ENCODE measurements at places on chromosomes 4 and X.
A peak's percentile ranks its signal among the peaks of the same experiment; 100 is the strongest.

DNA sequence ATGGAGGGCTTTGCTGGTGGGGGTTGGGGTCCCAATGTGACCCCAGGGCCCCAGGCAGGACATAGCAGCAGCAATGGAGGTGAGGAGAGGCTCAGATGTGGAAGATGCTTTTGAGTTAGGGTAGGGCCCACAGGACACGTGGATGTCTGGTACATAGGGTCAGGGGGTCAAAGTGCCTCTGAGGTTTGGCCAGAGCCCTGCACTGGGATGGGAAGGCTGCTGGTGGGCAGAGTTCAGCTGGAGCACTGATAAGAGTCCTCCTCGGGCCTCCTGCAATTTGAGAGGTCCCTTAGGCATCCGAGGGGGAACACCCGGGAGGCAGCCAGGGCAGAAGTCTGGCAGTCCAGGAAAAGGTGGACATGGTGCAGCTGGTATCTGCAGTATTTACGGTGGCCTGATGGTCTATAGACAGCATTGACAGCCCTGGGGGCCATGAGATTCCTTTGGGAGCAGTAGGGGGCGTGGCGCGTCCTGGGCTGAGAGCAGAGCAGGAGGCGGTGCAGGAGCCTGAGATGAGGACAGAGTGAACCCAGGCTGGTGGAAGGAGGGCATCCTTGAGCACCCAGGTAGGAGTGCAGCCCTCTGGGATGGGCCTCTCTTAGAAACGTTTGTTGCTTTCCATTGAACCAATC, 22.6 kb downstream of the CCNQ start:
- DNase-seq: no peak

- peak; percentile 71 for DNase-seq
These were observed 101.3 kb downstream of the PALLD start for GRCh38 chr4:168598191-168598590.

DNA sequence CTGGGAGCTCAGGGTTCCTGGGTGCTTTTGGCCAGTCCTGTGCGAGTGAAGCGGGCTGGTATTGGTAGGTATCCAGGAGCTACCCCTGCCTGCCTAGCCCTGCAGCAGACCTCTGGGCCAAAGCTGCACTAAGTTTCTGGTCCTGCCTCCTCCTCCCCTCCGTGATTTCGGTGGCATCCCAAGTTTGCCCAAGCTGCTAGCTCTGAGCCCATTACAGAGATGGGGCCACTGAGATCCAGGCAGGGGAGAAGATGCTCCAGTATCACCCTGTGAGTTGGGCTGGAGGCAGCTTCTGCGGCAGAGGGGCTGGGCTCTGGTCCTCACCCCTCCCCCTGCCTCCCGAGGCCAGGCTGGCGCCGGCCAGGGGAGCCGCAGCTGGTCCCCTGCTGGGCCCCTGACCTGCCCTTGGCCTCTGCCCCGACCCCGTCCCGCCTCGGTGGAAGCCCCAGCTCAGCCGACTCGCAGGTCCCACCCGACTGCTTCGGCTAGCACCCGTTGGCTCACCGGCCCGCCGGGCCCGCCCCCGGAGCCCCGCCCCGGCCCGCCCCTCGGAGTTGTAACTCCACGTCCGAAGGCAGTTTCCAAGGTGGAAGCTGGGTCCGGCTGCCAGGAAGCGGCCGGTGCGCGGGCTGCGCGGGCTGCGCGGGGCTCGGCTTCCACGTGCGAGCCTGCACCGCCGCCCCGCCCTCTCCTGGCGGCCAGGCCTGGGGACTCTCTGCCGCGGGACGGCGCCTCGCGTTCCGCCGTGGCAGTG, at the start of gene DUSP9:
Gene DUSP9, plus strand, starts transcription at position 584 of the 754 bp plus-strand sequence. CDS start 751 bp downstream, outside the sequence.
- peak; percentile 29 for DNase-seq

DNA sequence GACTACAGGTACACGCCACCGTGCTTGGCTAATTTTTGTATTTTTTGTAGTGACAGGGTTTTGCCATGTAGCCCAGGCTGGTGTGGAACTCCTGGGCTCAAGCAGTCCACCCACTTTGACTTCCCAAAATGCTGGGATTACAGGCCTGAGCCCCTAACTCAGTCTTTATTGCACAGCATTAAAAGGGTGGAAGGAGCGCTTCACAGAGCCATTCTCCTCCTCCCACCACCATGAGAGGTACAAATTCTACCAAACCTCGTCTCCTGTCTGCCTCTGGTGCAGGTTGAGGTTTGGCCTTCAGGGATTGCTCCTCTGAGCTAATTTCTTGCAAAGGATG, 52.3 kb downstream of the TLR10 start:
- DNase-seq: no peak

GRCh38 chrX:3521396-3521795, 174.9 kb upstream of the MXRA5 start:
- DNase-seq: no peak

GRCh38 chr4:62601737-62602136, 1401.6 kb downstream of the ADGRL3 start:
- no peak for DNase-seq

DNA sequence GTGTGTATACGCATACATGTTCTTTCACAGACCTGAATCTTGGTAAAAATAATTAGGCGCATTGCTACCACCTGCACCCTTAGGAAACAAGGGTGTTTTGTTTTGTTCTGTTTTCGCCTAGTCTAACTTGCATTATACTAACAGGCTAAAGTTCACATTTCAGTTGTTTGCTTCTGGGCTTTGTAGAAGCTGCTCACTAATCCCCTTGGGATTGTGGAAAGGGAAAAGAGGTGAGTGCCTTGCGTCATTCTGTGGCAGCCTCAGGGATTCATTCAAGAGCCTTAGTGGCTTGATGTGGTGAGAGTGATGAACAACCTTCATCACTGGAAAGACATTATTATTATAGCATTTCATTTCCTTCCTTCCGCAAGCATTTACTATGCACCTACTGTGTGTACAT, 331.1 kb downstream of the ADGRL3 start:
- DNase-seq: no peak

DNA sequence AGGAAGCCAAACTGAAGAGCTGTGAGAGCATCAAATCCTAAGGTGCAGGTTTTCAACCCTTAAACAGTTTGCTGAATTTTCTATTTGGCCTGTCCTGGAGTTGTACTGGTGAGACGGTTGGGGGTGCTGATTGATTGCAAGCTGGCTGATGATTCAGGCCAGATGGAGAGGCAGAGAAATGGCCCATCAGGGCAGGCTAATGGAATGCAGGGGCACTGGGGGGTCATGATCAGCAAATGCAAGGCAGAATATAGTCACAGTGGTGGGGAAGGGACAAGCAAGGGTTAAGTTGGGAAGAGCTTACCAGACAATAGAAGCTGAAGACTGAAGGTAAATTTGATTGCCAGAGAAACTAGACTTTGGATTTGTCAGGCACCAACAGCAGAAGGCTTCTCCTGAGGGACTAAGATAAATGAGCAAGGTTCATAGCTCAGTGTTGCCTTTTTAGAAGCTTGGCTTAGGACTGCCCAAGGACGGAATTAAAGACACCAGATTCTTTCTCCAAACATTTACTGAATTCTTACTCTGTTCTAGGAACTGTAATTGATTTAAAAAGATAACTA, 4.3 kb upstream of the AADAT start:
- no peak for DNase-seq

All from cardiac fibroblast (primary cell).